Activated naive CD8-positive, alpha-beta T cell treated with anti-CD3 and anti-CD28 coated beads, Interleukin-2, amount 10 ng/mL, durations not matched to agents 7 days and 5 days (primary cell): ENCODE measurements at places on chromosomes 12 and 14. TPM values are rescaled to one million over a fixed set of nuclear protein-coding genes. Genes with fewer than 3 reads are reported as not detected.

- no peak for DNase-seq
These were observed 188.3 kb downstream of the GXYLT1 start for GRCh38 chr12:41956353-41956752.

- no peak for DNase-seq
These were observed 15.9 kb downstream of the MAP3K12 start for GRCh38 chr12:53483225-53483978.

DNA sequence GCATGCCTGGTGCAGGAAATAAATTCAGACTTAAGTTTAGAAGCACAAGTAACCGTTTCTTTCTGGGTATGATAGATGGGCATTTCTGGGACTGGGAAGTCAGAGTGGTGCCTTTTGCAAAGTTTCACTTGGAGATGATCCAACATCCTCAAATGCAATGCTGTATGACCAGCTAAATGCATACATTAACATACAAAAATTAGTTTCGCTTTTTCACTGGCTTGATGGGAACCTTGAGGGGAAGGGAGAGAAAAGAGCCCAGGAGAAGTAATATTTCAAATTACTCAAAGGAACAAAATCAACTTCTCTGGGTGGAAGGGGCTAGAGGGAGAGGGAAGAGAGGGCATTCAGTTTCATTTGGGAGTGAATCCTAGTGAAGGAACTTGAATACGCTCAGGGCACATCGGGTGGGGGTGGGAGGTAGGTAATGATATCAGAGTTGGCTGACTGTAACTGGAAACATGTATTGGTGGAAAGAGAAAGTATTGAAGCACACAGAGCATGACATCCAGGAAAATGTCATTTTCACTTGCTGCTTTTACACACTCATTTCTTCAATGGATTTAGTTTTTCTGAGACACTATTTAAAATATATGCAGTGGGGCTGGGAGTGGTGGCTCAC lies 175.5 kb downstream of the PTPRO start:
- no peak for DNase-seq

The TSHR gene
- 0.37 TPM for total RNA-seq

DNA sequence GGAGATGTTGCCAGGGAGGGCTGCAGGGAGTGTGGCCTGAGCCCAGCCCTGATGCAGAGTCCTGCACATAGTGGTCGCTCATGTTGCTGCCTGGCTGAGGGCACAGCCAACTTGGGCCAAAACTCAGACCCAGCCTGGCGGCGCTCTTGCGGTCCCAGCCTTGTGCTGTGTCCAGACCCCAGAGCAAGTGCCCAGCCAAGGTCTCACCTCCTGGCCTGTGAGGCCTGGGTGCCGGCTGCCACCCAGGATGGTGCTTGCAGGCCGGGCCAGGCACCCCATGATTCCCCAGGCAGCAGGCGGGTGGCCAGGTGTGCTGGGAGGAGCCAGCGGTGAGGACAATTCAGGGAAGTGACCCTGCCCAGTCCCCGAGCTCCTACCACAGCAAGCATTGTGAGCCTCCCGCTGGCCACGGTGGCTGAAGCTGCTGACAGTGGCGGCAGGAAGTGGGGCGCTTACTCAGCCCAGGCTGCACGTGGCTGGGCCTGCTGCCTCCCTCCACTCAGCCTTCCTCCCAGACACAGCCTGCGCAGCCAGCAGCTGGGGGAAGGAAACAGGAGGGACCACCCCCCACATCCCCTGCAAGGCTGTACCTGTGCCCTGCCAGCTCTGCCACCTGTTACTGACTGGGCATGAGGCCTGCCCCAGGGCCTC lies 17.7 kb upstream of the PGF start:
- DNase-seq = peak; percentile 65

The PTPRQ gene
- total RNA-seq = not detected

DNA sequence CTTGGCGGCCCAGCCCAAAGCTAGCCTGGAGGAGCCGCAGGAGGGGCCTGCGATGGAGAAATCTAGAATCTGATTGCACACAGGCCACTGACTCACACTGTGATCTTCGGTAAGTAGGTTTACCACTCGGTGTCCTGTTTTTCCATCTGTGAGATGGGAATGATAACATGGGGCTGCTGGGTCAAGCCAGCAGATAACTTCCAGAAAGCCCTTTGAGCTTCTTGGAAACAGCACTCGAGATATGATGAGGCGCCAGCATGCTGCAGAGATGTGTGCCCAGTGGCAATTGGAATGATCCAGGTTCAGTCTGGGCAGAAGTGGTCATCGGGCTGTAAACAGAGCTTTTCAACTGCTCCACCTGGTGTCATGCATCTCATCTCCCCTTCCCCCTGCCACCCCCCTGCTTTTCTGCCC lies 771.3 kb upstream of the TBX3 start:
- no peak for DNase-seq

The PDZRN4 gene
- not detected for total RNA-seq

The DLGAP5 gene
- 79.7 TPM for total RNA-seq

The KRT5 gene
- total RNA-seq = not detected

DNA sequence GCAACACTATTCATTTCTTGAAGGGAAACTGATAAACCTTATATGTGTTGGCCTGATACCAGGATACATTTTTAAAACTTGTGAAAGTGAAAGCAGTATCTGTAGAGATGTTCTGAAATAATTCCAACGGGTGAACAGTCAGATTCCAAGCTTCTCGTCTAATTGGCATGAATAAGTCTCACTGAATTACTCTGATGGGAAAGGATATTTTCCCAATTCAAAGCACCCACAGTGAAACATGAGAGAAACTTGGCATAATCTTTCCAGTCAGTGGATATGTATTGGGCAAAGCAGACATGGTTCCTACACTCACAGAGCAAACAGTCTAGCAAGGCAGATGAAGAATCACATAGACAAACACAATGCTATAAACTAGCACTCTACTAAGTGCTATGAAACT lies 413.1 kb downstream of the MED13L start:
- DNase-seq = no peak

The SOAT2 gene
- total RNA-seq = 9.8 TPM

The GCH1 gene
- 47.3 TPM for total RNA-seq

GRCh38 chr12:26966842-26967241 lies 28.6 kb downstream of the FGFR1OP2 start:
- DNase-seq = no peak

DNA sequence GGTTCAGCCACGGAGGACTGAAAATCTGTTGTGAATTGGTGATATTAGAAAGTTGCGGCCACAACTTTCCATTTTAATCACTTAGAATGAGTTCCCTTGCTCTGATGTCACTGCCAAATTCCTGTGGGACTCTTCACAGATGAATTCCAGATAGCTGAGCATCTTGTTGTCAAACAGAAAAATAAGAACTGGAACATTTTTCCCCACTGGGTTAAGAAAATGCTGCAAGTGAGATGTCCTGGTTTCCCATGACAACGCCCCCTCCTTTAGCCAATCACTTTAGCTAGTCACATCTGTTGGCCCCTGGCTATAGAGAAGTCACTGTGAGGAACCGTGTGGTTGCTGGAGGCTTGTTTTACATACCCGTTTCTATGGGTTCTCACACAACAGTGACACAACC lies 135.9 kb downstream of the KTN1 start:
- no peak for DNase-seq

DNA sequence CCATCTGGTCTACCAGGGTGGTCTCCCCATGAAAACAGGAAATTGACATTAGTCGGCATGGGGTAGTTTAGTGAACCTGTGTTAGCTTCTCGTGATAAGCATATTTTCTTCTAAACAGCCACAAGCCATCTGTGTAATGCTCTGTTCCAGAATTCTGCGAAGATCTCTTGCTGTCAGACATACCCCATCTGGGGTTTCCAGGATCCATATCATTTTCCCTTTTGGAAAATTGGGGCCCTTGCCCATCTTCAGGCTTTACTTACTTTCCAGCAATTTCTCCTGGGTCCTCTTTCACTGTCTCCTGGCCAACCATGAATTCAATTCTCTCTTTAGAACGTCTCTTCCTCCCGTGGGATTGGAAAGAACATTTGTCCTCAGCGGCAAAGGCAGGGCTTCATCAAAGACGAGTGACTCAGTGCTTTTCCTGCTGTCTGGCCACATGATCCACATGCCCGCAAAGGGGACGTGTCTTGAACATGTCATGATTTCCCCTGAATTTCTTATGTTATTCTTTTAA lies 21.4 kb upstream of the NCOR2 start:
- DNase-seq = no peak

The TPPP2 gene
- total RNA-seq = not detected

The GLIPR1 gene
- total RNA-seq = 57.9 TPM

DNA sequence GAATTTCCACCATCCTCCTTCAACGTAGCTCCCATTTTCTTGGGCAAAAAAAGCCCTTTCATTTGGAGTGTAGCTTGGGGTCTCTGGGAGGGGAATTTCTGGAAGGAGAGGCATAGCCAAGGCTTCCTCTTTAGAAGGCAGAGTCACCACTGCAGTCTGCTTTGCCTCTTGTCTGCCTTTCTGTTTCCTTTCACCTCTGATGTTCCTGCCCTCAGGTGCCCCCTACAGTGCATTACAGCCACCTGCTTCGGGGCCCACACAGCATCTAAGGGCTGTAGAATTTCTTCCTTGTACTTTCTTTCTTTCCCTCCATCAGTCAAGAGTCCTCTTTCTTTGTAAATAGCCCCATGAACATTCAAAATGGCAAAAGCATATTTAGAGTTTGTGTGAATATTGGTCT lies 1313.9 kb downstream of the TMEM121 start:
- DNase-seq = no peak

- peak; percentile 28 for DNase-seq
These were observed 3.9 kb downstream of the CEP170B start for GRCh38 chr14:104868811-104869572.

- DNase-seq = no peak
These were observed 99.9 kb downstream of the PHETA1 start for GRCh38 chr12:111268738-111269572.

DNA sequence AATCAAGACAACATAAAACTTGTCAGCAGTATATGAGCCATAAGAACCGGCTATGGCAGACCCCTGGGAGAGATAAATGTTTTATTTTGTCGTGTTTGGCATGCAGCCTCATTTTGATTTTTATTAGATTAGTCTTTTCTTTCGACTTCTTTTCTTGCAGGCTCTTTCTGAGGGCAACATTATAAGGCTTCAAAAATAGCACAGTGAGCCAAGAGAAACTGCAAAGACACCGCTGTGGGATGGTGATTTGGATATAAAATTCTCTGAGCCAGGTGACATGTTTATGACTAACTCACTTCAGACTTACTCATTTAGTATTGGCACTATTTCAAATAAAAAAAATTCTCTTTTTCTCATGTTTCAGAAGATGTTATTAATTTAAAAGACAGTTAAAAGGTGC lies 96.8 kb upstream of the PKP2 start:
- no peak for DNase-seq

DNA sequence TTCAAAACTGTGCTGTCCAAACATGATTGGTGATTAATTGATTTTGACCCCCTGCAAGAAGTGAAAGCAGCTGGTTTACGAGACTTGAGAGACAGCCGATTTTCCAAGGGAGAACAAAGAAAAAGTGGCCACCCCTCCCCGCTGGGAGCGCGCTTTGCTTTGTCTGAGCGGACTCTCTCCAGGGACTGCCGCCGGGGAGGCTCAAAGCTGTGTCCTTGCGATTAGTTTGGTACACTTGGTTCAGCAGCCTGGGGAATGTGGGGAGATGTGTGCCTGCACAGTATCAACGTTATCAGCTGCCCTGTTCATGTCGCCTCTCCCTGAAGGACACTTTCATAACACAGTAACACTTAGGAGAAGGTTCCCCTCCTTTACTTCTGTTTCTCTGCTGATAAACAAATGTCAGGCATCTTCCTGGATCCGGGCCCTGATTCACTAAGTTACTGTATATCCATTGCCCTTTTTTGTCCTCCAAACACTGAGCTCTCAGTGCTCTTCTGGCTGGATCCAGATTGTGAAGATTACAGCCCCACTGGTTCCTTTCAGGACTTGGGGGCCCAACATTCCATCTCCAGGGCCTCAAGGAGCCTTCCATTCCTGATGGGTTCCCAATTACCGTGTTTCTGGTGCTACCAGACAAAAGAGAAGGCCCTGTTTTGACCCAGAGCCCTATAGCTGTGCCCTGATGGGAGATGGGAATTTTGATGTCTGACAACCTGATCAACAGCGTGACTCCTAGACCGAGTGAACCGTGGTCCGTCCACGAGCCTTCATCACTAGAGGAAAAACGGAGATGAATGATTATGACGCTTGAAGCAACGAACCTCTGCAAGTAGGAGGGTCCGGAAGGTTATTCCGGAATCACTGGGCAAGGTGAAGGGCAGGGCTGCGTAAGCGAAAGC lies 31.7 kb upstream of the TUBA1C start:
- DNase-seq = no peak

The CIROP gene
- not detected for total RNA-seq

GRCh38 chr12:89469361-89469760 lies 55.2 kb downstream of the GALNT4 start:
- no peak for DNase-seq

DNA sequence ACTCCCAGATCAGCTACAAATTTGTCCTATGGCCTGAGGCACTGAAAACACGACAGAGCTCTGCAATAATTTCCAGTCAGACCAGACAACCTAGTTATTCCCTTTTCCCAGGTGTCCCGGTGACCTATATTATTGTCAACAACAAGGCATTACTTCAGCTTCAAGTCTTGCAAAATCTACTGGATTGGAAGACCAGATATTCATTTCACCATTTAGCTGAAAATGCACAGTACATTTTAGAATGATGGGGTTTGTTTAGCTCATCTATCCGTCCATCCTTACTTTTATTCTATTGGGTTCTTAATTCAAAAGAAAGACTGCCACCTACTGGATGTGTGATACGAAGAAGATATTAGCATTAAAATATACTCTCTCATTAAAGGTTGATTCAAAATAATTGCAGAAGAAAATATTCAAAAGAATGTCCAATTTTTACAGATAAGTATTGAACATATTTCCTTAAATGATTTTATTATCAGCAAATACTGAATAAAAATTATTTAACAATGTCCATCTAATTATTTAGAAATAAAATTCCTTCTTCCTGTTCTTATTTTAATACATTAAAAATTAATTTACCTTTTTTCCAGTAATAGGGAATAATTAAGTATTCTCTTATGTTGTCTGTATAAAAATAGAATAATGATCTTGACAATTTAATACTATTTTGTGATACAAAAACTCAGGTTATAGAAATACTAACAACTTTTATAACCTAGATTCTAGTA lies 244.9 kb upstream of the LRIG3 start:
- no peak for DNase-seq

- no peak for DNase-seq
These were observed 334 bp upstream of the TMEM132C start for GRCh38 chr12:128266541-128267130.

- DNase-seq = no peak
These were observed 454.1 kb downstream of the ATP23 start for GRCh38 chr12:58395470-58395869.

- DNase-seq = no peak
These were observed 19.6 kb downstream of the HIGD1C start for GRCh38 chr12:50971946-50972345.

The RNASE1 gene
- 4.5 TPM for total RNA-seq
